Activated T-cell treated with anti-CD3 and anti-CD28 coated beads for 48 hours (primary cell): ENCODE measurements at places on chromosomes 3 and 15.
A peak's percentile ranks its signal among the peaks of the same experiment; 100 is the strongest.

GRCh38 chr3:81702126-81702525 lies 59.3 kb downstream of the GBE1 start:
- no peak for DNase-seq

GRCh38 chr3:40588406-40588805 lies 63.6 kb downstream of the ZNF621 start:
- no peak for DNase-seq

GRCh38 chr3:6770397-6770690 lies 90.6 kb upstream of the GRM7 start:
- DNase-seq = no peak

DNA sequence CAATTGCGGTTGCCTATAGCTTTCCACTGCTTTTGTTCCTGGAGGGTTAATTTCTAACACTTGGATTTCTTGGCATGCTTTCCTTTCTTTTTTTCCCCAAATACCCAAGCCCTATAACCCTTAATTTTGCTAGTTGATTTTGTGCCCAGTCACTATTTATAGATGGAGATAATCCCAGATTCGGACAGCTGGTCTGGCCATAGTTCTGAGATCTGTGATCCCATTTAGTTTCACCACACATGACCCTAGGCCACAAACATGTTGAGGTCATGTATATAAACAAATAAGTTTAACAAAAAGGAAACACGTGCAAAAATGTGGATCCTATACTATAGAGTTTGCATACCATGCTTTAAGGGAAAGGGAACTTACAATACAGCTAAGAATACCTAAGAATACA lies 111.4 kb downstream of the ZMAT3 start:
- no peak for DNase-seq

DNA sequence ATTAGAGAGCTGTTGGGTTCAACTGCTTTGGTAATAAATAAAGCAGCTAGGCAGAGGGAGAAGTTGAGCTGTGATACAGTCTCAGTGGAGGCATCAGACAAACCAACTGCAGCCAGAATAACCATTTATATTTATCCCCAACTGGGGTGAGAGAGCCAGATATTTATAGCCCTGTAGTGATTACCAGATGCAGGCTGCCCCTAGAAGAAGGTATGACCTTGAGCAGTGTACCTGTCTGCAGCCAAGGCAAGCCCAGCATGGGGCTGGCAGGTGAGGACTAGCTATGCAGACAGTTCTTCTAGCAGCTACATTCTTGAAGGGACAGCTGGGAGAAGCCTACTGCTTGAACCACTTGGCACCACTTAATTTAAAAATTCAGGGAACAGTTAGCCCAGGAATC lies 144.4 kb upstream of the EPHA3 start:
- no peak for DNase-seq

DNA sequence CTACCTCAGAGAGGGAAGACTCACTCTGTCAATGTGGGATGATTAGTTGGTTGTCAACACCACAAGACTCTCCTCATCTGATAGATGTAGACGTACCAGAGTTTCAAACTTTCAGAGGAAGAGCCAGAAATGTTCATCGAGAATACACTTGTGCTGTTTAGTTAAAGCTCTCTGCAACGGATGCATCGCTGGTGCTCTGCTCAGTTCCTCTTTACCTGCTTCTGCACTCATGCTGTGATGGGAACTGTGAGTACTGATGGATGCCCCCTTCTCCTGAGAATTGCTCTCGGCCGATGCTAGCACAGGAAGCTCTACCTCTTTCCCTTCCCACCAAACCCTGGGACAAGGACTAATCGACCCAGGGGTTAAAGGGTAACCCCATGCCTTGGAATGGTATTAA lies 51.8 kb upstream of the CCDC54 start:
- DNase-seq = no peak

- peak; percentile 23 for DNase-seq
Observed at GRCh38 chr3:119600732-119601131, 3.0 kb downstream of the PLA1A start.

DNA sequence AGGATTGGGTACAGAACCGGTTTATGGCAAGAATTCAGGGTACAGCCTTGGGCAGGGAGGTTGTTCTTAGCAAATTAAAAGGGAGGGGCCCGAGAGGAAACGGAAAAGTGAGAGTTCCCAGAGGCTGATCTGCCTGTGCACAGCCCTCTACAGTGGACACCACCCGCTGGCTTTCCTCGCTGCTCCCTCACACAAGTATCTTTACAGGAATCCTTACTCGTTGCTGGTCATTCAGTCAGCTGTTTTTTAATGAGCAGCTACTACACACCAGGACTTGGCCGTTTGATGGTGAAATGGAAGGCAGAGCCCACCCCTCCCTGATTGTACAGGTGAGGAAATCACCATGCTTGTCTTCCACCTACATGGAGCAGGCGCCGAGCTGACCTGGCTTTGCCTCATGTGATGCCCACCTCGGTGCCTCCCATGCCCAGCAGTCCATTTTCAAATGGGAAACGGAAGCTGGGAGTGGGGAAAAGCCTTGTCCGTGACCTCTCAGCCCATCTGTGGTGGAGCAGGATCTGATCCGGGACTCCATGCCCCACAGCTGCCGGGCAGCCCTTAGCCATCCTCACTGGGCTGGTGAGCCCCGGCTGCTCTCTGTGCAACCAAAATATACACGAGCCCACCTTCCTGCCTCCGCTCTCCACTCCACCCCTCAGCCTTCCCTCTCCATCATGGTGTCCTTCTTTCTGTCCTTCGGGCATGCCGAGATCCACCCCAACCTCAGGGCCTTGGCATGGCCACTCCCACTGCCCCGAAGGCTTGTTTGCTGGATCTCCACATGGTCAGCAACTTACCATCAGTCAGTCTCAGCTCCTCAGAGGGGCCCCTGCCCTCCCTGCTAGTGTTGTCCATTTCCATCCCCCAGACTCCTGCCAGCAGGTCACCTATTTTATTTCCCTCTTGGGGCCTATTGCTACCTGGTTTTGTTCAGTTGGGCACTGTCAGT lies 33.3 kb upstream of the FGD5 start:
- DNase-seq = no peak

DNA sequence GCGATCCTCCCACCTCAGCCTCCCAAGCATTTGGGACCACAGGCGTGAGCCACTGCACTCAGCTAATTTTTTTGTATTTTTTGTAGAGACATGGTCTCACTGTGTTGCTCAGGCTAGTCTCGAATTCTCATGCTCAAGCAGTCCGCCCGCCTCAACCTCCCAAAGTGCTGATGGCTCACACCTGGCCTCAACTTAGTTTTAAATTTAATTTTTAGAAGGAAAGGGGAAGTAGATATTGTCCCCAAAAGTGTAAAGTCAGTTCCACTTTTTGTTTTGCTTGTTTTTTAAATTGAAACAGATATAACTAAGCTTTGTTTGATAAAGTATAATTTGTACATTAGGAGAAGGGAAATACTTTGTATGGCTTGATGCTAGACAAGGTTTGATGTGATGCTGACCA lies 31.3 kb upstream of the NFKBIZ start:
- no peak for DNase-seq

GRCh38 chr15:58348095-58348812 lies 83.5 kb upstream of the LIPC start:
- DNase-seq = no peak

DNA sequence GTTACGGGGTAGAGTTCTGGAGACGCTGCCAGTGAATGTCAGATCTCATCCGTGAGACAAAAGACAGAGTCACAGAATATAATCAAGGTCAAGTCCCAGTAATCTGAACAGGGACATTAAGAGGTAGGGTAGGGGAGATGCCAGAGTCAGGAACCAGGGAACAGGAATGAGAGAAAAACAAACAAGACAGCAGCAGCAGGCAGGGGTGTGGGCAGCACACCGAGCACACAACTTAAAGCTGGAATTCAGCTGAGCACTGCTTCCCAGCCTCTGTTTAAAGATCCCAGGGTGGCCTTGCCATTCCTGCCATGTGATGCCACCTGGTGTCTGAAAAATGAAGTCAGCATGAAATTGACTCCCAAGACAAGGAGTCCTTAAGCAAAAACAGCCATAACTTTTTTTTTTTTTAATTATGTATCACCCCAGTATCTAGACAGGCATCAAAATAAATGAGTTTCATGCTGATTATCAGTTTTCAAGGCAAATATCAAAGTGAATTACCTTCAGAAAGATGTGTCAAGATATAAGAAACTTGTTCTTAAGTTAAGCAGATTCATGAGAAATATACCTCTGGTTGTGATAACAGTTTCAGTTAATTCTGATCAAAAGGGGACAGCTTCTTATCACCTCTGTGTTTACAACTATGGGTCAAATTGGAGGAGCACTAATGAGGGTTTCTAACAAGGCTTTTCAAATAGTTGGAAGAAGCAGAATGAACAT lies 203.7 kb downstream of the SLC9A9 start:
- no peak for DNase-seq

GRCh38 chr3:184230603-184231528 lies 1.5 kb downstream of the VWA5B2 start:
- no peak for DNase-seq

- no peak for DNase-seq
Observed at GRCh38 chr15:48705381-48705780, 59.9 kb upstream of the FBN1 start.

GRCh38 chr15:78343276-78344060 lies 3.3 kb downstream of the CRABP1 start:
- no peak for DNase-seq

- DNase-seq = no peak
Observed at GRCh38 chr3:79906106-79906505, 138.3 kb upstream of the ROBO1 start.

GRCh38 chr3:14440531-14441239 lies 38.3 kb downstream of the SLC6A6 start:
- no peak for DNase-seq

GRCh38 chr3:124791142-124791541 lies 60.9 kb downstream of the UMPS start:
- no peak for DNase-seq

DNA sequence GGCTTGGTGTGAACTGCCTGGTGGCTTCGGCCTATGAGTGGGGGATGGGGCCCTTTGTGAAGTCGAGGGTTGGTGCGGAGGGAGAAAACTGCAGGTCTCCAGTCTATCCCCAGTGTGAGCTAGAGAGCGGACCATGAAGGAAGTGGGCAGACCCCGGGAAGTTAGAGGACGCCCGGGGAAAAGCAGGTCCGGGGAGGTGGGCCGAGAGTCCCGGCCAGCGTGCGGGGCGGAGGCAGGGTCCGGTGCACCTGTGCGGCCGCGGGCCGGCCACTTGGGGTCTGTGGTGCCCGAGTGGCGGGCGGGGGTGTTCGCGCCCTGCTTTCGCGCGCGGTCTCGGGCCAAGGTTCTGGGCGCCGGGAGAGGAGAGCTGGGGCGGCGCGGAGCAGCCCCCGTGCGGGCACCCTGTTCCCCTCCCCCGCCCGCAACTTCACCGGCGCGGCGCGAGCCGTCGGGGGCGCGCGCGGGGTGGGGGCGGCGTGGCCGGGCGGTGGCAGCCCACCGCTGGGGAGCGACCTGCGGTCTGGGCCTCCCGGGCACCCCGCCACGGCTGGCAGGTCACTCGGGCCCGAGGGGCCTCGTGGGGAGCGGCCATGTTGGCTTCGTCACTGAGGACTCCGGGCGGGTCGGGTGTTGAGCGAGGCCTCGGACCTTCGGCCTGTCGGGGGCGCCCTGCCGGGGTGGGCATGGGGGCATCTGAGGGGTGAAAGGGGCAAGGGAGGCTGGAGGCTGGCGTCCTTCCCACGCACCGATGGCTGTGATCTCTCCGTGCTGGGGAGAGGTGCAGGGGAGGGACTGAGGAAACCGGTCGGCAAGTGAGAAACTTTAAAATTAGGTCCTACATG lies 4.8 kb downstream of the UBE2E1 start:
- DNase-seq = peak; percentile 46

DNA sequence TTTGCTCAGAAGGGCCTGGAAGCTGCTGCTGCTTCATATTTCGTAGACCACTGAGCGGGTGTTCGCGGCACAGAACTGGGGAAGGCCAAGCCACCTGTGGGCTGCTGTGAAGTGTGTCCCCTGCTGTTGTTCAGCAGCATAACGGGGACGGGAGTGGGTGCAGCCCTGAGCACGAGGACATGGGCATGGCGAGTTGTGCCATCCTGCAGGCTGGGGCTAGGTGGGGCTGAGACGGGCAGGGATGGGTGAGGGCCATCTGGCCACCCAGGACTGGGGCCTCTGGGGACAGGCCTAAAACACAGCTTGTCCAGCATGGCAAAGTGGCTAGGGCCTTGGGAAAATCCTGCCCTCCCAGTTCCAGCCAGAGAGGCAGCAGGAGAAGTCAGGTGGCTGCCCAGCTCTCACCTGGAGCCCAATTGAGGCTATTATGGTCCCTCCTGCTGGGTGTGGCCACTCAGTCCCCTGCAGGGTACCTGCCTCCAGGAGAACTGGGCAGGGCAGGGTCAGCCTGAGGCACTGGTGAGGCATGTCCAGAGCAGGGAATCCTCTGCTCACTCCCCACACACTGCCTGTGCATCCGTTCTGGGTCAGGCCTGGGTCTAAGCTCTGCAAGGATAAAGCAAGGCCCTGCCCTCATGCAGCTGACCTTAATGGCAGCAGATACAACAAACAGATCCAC lies 29.5 kb downstream of the CFAP100 start:
- DNase-seq = no peak

DNA sequence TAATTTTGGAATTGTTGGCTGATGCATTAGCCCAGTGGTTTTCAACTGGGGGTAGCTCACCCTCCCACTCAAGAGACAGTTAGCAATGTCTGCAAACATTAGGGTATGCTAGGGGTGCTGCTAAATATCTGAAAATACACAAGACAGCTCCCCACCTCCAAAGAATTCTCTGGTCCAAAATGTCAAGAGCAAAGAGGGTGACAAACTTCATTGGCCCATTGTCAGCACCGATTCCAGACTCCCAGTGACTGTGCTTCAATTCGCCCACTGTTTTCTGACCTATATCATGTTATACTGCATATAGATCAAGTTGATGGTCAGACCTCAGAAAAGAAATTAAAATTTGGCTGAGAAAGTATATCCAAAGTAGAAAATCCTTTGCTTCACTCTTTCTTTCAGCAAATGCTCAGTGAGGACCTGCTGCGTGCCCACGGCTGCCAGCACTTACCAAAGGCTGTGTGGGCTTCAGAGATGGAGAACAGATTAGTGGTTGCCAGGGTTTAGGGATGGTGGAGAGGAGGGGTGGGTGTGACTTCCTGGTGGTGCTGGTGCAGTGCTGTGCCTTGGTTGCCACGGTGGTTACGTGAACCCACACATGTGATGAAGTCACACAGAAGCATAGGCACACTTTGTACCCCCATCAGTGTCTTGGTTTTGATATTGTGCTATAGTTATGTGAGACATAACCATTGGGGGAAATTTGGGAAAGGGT lies 204.0 kb downstream of the PLCL2 start:
- peak; percentile 18 for DNase-seq

- no peak for DNase-seq
Observed at GRCh38 chr15:87591042-87591441, 665.5 kb downstream of the NTRK3 start.

DNA sequence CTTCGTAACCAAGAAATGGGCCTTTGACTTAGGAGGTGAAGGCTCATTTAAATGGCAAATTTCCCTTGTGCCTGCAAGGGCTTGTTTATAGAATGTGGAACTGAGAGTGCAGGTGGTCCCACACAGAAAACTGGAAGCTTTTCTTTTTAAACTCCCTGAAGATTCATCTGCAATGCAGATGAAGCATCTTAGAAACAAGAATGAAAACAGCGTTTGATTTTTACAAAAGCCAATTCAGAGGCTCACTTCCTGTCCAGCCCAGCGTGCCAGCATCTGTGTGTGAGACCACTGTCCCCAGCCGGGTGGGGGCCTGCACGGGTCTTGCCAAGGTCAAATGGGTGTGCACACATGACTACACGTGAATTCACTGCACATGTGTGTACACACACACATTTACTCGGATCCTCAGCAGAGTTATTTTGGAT lies 94.7 kb downstream of the LINGO1 start:
- DNase-seq = no peak
